Activated CD4-positive, alpha-beta T cell treated with anti-CD3 and anti-CD28 coated beads for 4 hours (primary cell): ENCODE measurements at places on chromosomes 1 and 21.

- no peak for DNase-seq
Observed at GRCh38 chr21:44958471-44959191, 18.8 kb downstream of the SLX9 start.

GRCh38 chr1:91007827-91008226 is 14.0 kb downstream of the ZNF644 start:
- DNase-seq: no peak

DNA sequence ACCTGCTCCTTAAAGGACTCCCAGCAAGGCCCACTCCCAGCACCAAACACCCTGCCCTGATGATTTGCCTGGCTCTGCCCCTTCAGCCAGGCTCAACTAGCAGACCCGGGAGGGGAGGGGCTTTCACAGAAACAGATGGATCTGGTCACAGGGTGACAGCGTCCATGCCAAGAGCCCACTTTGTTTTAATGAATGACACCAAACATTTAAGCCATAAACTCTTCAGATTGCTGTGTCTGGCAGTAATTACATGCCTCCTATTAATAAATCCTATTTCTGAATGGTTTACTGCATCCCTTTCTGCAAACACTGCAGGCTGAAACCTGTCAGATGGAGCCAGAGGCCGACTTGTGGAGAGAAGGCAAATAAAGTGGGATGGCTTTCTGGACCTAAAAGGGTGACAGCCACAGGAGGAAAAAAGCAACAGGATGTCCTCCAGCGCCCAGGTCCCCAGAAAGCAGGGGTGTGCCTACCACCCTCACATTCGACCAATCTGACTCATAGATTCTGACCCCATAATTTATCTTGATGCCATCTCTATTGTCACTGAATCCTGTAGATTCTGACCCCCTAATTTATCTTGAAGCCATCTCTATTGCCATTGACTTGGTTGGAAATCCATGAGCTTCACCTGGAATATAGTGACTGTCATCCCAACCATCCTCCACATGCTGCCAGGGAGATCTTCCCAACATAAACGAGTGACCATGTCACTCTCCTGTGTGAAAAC is 200.9 kb downstream of the PLPP3 start:
- no peak for DNase-seq

GRCh38 chr1:110119843-110120242 is 7.6 kb downstream of the UBL4B start:
- no peak for DNase-seq

DNA sequence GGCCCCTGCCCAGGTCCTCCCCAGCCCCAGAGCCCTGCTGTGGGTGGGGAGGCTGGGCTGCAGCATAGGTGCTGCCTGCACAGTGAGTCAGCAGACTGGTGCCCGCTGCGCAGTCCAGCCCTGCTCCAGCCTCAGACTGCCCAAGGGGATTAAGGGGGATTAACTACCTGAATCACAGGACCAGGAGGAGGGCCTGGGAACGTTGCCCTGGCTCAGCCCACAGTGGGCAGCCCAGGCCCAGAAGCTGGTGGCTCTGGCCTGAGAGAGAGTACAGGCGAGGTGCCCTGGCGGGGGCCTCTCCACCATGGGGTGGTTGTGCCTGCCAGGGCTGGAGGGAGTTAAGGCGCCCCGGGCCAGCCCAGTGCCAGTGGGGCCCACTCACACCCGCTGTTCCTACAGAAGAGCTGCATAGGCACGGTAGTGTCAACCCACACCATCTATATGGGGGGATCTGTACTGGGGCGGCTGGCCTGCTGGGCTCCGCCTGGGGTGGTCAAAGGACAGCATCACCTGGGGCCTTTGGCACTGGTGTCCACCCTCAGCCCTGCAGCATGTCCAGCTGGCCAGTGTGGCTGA is 2.3 kb downstream of the OBSCN start:
- DNase-seq: no peak

DNA sequence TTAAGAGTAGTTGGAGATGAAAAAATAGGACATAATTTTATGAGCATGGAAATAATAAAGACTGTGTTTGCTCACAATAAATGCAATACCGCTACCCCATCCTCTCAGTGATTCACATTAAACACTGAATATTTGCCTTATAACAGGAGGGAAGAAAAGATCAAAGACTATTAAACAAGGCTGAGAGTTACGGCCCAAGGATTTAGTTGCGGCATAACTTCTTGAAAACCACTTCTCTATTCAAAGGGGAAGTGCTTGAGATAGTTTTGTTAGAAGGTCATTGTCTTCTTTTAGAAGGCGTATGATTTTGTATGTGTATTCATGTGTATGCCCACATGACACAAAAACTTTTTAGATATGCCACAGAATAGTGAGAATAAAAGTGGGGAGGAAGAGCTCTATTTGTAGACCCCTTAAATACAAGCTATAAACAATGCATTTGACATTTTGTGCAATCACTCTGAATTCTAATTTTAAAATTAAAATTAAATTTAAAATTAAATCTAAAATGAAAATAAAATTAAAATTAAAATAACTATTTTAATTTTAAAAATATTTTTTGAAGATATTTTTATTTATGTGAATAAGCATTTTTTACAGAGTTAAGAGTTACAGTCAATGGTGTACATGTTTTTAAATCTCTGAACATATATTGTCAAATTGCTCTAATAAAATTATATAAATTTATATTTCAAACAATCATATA is 986.6 kb upstream of the ADAMTS5 start:
- no peak for DNase-seq

DNA sequence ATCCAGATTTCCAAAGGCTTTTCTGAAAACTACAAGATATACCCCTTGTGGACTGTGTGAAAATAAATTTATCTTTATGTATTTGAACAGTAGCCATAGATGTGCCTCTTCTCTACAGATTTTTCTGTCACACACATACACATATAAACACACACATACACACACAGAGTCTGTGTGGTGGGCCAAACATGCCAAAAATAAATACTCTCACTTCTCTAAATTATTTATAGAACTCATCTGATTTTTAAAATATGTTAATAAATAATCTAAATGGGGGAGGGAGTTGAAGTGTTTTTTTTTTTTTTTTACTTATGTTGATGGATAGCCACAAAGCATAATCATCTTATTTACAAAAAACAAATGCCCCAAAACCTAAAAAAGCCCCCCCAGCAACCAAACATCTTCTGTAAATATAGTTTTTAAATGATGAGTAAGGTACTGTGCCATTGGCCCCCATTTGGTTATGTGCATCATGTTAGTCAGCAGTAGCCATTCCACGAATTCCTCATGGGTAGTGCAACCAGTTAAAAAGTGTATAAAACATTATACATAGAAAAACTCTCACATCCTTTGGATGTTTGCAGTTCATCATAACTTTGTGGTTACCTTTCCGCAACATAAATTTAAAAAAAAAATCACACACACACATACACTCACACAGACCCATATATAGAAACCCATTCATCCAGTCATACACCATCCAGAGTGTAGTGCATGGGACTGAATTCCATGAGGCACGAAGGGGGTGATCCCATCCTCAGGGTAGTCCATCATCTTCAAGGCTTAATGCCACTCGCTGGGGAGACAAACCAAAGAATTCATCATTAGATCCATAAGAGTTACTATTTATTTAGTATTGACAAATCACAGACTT is 8.2 kb upstream of the MAGOH start:
- no peak for DNase-seq

- DNase-seq: no peak
Observed at GRCh38 chr1:109994654-109995053, 10.1 kb downstream of the AHCYL1 start.

GRCh38 chr21:42051788-42052187 is 19.3 kb upstream of the UMODL1 start:
- DNase-seq: no peak

GRCh38 chr1:9844756-9845155 is 21.0 kb upstream of the CLSTN1 start:
- DNase-seq: no peak

GRCh38 chr1:244451539-244451950 is at the start of gene ADSS2:
TSS of gene ADSS2 (minus strand) at chr1:244451909. CDS start at chr1:244451817, 92 bp downstream.
- DNase-seq: no peak

- DNase-seq: no peak
Observed at GRCh38 chr1:69328186-69328585, 239.5 kb upstream of the LRRC7 start.

DNA sequence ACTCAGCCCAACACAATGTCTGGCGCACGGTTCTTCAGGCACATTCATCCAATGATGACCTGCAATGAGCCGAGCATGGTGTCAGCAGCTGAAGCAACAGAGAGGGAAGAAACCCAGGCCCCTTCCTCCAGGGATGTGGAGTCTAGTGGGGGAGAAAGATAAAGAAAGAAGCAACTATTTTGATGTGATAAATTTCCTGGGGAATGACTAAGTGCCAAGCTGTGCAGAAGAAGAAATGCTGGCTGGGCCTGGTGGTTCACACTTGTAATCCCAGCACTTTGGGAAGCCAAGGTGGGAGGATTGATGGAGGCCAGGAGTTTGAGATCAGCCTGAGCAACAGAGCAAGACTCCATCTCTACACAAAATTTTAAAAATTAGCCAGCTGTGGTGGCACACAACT is 561.8 kb downstream of the KIF26B start:
- DNase-seq: no peak

DNA sequence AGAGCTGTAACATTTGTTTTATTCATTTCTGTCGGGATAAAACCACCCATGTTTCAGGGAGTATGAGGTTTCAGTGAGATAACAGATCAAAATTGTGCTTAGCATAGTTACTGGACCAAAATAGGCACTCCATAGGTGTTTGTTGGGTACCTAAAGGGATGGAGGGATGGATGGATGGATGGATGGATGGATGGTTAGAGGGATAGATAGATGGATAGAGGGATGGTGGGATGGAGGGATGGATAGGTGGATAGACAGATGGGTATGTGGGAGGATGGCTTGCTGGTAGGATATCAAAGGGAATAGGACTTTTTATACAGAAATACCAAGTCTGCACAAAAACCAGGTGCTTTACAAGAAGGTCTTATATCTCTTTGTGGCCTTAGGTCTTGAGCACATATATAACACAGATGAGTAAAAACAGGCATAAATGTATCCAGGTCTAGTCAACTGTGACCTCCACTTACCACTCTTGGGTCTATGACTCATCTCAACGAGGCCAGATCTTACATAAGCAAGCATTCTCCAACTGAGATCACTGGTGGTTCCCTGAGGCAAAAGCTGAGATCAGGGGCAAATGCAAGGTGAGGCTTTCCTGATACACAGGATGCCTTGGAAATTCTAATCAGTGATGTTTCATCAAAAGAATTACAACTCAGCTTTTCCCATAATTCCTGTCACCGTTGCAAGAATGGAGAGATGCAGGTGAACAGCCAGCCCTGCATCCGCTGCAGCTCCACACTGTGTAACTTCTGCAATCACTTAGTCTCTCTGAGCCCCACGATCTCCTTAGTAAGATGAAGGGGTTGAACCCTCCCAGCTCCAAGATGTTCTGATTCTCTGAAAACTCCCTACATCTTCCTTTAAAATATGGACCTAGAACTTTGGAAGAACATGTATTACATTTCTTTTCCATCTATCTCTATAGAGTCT is 32.0 kb downstream of the PTAFR start:
- DNase-seq: no peak

DNA sequence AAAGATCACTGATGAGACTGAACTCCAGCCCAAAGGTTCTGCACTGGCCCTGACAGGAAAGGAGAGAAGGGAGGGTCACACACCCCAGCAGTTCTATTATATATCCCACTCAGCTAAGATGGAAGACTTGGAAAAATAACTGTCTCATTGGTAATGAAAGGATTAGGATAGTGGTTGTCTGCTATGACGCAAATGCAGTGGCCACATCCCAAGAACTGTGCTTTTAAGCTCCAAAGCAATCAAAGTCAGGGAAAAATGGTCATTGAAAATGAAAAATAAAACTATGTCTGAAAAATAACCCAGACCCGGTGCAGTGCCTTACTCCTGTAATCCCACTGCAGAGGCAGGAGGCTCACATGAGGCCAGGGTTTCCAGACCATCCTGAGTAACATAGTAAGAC is 31.0 kb downstream of the PSMG1 start:
- no peak for DNase-seq

GRCh38 chr1:89550995-89551394 is 26.4 kb downstream of the LRRC8B start:
- no peak for DNase-seq

DNA sequence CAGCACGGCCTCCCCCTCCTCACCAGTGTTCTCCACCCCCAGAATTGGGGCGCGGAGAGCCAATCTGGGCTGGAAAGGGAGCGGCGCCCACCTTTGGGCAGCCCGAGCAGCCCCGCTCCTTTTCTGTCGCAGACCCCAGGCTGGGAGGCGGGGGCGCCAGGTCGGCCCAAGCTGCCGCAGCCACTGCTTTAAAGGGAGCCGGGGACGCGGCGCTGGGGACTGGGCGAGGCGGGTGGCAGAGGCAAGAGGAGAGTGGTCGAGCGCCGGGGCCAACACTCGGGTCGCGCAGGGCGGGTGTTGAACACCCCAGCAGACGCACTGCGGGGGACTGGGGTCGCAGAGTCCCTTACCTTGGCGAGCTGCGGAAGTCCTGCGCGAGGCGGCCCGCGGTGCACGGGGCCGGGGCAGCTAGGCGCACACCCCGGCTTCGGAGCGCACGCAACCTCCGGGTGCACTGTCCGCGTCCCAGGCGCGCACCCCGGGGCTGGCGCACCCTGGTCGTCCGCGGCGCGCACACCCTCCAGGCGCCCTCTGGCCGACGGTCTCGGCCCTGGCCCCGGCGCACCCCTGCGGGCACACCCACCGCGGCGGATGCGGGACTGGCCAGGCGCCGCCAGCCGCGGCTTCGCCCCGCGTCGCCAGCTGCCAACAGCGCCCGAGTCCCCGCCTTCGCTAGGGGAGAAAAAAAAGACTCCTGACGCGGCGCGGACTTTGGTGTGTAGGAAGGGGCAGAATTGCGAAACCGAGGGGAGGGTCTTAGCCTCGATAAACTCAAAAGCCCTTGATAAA is at the start of gene KANK4:
Gene KANK4 (minus strand): TSS at position 679 of the 789 bp plus-strand sequence. CDS start 37,870 bp downstream, outside the sequence.
- DNase-seq: no peak

GRCh38 chr1:16334655-16335340 is 17.5 kb downstream of the FBXO42 start:
- no peak for DNase-seq

GRCh38 chr1:107993920-107994319 is 28.9 kb upstream of the VAV3 start:
- no peak for DNase-seq

- DNase-seq: peak; percentile 24
Observed at GRCh38 chr1:243917177-243917862, 67.3 kb upstream of the AKT3 start.

GRCh38 chr21:36255663-36256062 is 64.3 kb upstream of the MORC3 start:
- DNase-seq: no peak

DNA sequence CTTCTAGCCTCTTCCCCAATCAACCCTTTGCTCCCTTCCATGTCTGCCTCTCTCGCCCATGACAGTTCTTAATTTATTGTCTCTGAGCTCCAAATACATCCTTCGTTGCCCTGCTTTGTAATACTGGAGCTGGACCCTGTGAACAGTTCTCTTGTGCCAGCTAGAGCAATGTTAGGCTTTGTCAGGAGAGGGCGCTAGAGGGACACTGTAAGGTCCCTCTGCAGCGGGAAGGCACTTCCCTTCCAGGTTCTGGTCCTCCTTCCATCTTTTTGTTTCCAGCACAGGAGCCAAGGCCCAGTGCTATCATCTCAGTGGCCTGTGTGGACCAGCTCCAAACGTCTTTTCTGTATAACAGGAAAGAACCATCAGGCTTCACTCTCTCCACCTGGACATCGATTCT is 95.9 kb downstream of the PTPRU start:
- DNase-seq: no peak
